ENCODE measurements at places on chromosomes 7 and 10. TPM values are rescaled to one million over a fixed set of nuclear protein-coding genes. Genes with fewer than 3 reads are reported as not detected.

DNA sequence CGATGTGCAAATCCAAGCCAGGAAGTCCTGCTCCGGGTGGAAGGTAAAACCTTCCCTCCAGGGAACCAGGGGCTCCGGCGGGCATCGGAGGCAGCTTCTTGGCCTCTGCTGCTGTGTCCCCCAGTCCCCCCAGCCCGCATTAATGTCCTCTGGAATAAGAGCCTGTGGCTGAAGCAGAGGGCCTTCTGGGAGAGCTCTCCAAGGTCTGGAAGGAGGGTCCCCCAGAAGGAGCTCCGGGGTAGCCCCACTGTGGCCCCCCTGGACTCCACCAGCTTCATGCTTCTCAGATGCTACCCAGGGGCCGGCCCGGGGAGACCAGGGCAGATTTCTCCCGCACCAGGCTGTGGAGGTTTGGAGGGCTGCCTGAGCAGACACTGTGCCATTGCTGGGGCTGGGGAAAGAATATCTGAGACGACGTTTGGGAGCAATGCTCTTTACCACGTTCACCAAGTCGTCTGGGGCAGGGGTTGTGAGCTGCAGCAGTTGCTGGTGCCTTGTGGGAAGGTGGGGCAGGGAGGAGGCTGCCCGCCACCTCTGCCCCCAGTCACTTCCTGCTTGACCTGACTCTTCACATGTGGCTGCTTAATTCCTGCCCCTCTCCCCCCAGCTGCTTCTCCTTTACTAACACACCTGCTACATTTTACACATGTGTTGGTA, 8.3 kb downstream of the ZNF853 start:
- DNase-seq = peak; percentile 44

The RET gene
- not detected for total RNA-seq

- DNase-seq = no peak
Measured at GRCh38 chr10:48705401-48705938, 20.8 kb downstream of the WDFY4 start.

GRCh38 chr10:54800741-54801421, at the start of gene PCDH15:
TSS of gene PCDH15 (minus strand) at chr10:54801231. CDS start at chr10:54664262, 136,969 bp downstream.
- peak; percentile 44 for DNase-seq

DNA sequence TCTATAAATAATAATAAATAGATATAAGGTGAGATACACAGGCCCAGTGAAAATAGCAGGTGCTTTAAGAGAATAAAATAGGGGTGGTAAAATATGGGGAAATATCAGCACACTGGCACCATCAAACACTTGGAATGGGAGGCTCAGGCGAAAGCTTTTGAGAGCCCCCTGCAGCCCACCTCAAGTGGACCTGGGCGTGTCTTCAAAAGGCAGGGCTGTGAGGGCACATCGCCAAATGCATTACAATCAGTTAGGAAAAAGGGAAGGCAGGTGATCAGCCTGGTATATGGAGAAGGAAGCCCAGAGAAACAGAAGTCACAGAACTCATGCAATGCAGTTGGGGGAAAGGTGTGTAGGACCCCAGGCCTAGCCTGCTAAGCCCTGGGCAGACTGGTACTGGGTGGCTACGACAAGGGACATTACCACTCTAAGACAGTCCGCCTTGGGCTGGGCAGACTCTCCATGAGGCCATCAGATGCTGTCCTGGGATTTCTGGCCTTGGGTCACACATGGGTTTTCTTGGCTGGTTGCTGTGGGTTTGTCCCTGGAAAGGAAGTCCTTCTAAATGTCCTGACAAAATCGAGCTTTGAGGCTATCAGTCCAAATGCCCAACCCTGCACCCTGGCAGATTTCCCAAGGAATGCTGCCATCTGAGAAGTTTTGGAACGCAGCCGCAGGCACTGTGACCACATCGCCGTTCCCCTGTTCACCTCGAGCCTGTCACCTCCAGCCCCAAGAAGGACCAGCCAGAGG, 330.6 kb downstream of the GRID1 start:
- no peak for DNase-seq

- peak; percentile 54 for DNase-seq
Measured at GRCh38 chr10:19638182-19638895, 177.9 kb upstream of the PLXDC2 start.

The TSPAN12 gene
- total RNA-seq = 32.6 TPM

The ZNF804B gene
- total RNA-seq = not detected

The FFAR4 gene
- 88.1 TPM for total RNA-seq

DNA sequence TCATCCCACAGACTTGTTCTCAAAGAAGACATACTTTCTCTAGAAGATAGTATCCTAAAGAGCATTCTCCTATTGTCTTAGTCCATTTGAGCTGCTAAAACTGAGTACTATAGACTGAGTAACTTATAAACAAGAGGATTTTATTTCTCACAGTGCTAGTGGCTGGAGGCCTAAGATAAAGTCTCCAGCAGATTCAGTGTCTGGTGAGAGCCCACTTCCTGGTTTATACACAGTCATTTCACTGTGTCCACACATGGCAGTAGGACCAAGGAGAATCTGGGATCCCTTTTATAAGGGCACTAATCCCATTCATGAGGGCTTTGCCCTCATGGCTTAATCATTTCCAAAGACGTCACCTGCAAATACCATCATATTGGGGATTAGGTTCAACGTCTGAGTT, 68.7 kb downstream of the LRRC17 start:
- DNase-seq = no peak

DNA sequence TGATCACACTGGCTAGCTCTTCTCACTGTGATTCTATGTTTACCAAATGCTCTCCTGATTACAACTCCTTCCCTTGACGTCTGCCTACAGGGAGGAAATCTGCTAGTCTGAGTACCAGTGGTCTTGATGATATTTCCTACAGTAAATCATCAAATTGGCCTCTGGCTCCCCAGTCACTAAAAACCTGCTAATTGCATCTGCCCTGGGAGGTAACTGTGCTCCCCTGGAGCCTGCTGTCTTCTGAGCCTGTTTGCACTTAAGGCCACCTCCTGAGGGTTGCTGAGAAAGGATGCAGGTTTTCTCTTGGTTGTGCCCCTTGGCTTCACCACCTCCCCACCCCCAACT, 56.0 kb downstream of the ELMO1 start:
- DNase-seq = no peak

GRCh38 chr10:5814110-5815107, 1.2 kb upstream of the GDI2 start:
- DNase-seq = no peak

- DNase-seq = no peak
Measured at GRCh38 chr10:131772441-131772840, 128.4 kb upstream of the PPP2R2D start.

DNA sequence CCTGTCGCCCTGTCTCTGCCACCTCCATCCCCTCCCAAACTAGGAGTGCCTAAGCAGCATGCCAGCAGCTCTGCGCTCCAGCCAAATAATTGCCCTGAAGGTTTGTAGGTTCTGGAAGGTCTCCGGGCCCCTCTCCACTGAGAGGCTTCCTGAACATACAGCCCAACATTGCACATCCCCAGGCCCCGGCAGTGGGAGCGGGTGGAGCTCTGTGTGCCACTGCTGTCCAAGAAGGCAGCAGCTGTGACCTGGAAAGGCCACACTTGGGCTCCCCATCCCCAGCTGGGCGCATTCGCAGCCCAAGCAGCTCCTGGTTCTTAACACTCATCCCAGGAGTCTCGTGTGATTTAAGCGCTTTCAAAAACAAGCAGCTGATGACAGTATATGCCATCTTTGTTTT, 95.7 kb downstream of the COL13A1 start:
- DNase-seq = no peak

DNA sequence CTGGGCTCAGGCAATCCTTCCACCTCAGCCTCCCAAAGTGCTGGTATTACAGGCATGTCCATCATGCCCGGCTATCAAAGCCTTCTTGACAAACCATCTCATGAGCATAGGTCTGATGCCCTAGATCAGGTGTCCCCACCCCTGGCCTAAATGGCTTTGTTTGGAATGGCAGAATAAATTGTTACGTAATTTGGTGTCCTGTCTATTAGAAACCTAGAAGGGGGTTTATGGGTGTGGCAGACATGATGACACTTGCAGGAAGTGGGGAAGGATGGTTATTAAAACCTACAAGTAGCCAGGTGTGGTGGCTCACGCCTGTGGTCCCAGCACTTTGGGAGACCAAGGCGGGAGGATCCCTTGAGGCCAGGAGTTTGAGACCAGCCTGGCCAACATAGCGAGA, 38.6 kb upstream of the MKLN1 start:
- DNase-seq = no peak

The CYP3A7 gene
- total RNA-seq = not detected

DNA sequence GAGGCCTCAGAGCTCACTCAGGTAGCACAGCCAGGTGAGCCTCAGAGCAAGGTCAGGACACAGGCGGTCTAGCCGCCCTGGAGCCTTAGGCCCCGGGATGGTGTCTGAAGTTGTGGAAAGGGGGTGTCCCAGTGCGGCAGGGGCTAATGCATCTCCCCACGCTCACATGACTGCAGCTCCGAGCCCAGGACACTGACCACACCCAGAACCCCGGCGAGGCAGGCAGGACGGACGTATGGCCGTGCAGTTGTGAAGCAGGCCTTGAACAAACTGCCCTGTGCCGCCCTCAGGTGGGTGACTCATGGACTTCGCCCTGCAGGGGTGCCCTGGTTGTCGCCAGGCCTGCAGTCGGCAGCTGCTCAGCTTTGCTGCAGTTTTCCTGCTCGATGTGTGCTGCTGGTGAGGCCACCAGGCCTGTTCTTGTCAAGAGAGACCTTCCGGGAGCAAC, 5.0 kb upstream of the PRKAR1B start:
- peak; percentile 89 for DNase-seq

DNA sequence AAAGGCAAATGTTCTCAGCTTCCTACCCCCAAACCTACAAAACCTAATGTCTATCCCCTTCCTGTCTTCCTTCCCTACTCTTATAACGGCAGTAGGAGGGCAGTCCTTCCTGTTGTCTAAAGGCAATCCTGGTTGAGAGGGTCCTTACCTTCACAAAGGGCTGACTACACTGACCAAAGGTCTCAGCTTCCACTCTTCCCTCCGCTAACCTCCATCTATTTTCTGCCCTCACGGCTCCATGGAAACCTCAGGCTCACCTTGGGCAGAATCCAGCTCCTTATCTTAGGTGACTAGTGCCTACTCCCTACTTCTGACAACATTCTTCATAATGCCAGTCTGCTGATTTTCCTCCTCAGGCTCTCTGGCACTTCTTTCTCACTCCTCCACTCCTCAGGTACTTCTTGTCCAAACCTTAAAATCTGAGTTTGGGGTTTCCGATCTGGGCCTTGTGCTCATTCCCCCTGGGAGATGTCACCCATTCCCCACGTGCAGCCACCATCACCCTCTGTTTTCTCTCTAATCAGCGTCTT, 542 bp downstream of the FBXL13 start:
- DNase-seq = peak; percentile 75

The CFTR gene
- total RNA-seq = 34.2 TPM

The CYP2C18 gene
- total RNA-seq = 0.10 TPM

The TPST1 gene
- 1.0 TPM for total RNA-seq

DNA sequence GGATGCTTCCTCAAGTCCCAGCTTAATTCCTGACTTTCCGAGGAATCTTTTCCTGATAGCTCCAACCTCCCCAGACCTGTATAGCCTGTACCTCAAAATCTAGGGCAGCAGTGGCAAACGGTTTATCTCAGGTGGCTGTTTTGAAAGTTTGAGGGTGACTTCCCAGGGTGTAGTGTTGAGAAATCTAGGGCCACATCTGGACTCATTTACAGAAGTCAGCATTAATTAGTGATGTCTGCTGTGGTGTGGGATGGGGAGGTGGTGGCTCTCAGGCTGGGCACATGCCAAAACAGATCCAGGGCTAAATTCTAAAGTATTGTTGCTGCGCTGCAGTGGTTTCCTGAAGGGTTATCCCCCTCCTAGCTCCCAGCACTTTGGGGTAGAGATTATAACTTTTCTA, 38.0 kb downstream of the UNC5B start:
- DNase-seq = no peak
